CD4-positive, alpha-beta T cell (primary cell): ENCODE measurements at places on chromosomes 3 and 15.
A peak's percentile ranks its signal among the peaks of the same experiment; 100 is the strongest.

DNA sequence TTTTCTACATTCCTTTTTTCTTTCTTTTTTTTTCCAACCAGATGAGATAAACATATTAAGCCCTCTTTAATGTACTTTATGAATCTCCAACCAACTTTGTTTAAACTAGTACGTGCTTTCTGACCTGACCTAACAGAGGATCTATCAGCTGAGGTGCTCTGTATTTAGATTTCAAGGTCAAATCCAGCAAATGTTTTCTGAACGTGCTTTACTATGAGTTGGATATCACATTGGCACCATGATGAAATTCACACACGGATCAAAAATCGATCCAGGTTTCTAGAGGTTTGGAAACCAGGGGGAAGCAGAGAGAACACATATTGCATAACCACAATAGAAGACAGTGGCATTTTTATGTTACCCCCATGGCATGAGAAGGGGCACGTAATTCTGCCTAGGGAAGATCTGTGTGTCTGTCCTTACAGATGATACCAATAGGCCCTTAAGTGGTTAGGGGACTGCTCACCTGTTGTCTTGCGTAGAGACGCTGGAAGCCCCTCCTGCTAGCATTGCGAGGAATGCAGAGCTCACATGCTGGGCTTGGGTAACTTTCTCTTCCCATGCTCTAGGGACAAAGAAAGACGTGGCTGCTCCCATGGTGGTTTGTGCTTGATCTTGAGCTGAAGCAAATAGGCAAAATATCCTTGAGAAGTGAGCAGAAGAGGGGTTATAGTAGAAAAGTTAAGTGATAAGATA is 59.3 kb upstream of the ABHD10 start:
- DNase-seq = no peak

DNA sequence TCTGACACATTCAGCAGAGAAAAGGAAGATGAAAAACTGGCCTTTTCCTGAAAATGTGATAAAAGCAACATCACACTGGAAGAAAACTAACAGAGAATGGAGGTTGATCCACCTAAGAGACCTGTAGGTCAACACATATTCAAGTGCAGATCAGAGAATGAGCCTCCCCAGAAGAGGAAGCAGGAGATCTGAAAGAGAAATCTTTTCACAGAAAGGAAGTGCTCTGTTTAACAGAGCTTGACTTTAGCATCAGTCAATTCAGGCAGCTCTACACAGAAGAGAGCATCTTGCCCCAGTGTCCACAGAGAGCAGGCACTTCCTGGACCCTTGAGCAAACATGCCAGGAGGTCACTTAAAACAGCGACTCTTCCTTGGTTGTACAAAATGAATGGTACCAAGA is 655.4 kb upstream of the GBE1 start:
- no peak for DNase-seq

GRCh38 chr15:63818191-63818590 is 15.6 kb downstream of the HERC1 start:
- no peak for DNase-seq

- DNase-seq = no peak
Measured at GRCh38 chr3:150291515-150291914, 116.6 kb upstream of the TSC22D2 start.

- DNase-seq = no peak
Measured at GRCh38 chr15:57540736-57541135, 51.0 kb upstream of the MYZAP start.

- DNase-seq = no peak
Measured at GRCh38 chr3:18442756-18443664, 17.9 kb upstream of the SATB1 start.

- DNase-seq = no peak
Measured at GRCh38 chr15:74882528-74882927, 7.3 kb upstream of the MPI start.

- no peak for DNase-seq
Measured at GRCh38 chr3:36762918-36763849, 1.2 kb downstream of the DCLK3 start.

- DNase-seq = no peak
Measured at GRCh38 chr15:64149424-64149823, 2.1 kb upstream of the SNX22 start.

- no peak for DNase-seq
Measured at GRCh38 chr15:78055919-78056713, 21.4 kb downstream of the TBC1D2B start.

- no peak for DNase-seq
Measured at GRCh38 chr15:33093222-33093621, 101.3 kb downstream of the FMN1 start.

DNA sequence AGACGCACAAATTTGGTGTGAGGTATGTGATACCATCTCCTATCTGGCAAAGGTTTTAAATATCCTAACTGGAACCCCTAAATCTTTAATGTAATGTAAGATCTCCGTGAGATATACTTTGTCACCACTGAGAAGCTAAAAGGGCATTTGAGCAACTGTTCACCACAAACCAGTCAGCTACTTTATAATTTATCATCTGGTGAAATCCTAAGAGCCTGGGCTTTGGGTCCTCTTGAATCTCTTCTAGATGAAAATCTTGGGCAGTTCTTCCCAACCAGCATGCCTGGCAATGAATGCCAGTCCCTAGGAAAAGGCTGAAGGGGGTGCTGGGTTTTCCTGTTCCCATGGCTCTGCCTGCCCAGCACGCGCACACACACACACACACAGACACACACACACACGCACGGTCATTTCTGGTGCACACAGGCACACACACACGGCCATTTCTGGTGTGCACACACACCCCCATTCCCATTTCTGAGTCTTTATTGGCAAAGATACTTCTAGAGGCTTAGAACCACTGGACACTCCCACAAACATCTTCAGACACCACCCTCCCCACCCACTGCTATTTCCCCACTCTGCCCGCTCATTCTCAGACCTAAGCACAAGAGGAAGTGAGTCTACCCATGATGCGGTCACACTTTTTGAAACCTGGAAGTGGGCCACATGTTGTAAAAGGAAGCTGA is 72.6 kb downstream of the MYO1E start:
- peak; percentile 29 for DNase-seq

DNA sequence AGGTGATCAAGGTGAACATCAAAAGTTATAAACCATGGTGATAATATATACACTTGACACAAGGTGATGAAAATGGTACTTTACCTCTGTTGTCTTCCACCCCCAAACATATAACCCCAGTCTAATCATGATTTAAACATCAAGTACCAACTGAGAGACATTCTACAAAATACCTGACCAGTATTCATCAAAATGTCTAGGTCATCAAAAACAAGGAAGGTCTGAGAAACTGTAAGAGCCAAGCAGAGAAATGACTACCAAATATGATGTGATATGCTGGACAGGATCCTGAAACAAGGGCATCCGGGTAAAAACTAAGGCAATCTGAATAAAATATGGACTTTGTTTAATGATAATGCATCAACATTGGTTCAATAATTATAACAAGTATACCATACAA is 27.8 kb downstream of the EDC3 start:
- no peak for DNase-seq

GRCh38 chr3:55000546-55000945 is 72.7 kb upstream of the LRTM1 start:
- no peak for DNase-seq

GRCh38 chr3:126307591-126308393 is 49.4 kb downstream of the KLF15 start:
- no peak for DNase-seq

DNA sequence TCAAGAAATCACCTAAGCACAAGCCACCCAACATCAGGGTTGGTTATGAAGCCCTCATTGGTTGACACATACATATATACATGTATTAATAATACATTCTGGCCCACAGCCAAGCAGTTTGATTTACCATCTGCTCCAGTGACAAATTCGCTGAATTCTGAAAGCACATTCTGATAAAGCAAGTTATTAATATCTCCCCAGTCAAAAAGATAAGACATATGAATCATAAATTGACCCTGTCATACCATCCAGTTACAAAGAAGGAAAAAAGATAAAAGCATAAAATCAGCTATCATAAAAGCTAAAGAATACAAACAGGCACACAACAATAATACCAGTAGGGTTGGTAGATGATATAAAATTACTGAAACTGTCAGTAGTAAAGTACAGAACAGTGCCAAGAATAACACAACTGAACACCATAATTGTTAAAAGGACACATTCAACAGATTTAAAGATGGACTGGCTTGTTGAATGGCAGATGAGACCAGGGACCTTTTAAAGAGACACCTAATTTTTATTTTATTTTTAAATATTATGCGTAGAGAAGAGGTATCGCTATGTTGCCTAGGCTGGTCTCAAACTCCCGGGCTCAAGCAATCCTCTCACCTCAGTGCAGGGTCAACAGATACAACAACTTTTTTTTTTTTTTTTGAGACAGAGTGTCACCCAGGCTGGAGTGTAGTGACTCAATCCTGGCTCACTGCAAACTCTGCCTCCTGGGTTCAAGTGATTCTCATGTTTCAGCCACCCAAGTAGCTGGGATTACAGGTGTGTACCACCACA is 7.7 kb downstream of the SNX4 start:
- no peak for DNase-seq

DNA sequence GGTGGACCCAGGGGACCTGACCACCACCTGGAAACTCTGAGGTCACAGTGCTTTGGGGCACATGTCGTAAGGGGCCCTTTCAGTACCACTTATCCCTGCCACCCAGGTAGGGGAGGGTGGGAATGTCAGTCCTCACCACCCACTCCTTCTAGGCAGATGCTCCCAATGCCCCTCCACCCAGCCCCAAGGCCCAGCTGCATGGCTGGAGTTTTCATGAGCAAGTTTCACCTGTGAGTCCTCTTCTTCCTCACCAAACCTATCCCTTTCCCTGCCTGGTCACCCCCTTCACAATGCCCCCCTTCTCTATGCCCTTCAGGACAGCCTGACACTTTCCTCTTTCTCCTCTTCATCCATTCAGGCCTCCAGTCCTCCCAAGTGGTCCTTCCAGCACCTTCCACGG is 9.8 kb downstream of the FAM174B start:
- DNase-seq = no peak

DNA sequence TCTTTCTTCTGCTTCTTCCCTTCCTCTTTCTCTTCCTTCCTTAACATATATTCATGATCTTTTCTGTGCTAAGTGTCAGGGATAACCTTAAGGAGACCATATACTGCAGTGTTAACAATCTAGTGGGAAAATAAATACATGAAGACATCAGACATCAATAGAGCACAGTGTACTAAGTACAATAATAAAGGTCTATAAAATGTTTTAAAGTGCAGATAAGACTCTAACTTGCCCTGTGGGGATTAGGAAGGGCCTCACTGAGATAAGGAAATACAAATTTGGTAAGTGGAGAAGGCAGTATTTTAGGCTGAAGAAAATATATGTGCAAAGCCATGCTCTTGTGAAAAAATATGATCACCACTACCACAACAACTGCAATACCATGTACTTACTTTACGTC is 49.2 kb upstream of the NANOGP8 start:
- DNase-seq = no peak

GRCh38 chr3:68699541-68699940 is 232.8 kb downstream of the TAFA4 start:
- DNase-seq = no peak

- no peak for DNase-seq
Measured at GRCh38 chr15:67832031-67832551, 6.8 kb downstream of the SKOR1 start.

DNA sequence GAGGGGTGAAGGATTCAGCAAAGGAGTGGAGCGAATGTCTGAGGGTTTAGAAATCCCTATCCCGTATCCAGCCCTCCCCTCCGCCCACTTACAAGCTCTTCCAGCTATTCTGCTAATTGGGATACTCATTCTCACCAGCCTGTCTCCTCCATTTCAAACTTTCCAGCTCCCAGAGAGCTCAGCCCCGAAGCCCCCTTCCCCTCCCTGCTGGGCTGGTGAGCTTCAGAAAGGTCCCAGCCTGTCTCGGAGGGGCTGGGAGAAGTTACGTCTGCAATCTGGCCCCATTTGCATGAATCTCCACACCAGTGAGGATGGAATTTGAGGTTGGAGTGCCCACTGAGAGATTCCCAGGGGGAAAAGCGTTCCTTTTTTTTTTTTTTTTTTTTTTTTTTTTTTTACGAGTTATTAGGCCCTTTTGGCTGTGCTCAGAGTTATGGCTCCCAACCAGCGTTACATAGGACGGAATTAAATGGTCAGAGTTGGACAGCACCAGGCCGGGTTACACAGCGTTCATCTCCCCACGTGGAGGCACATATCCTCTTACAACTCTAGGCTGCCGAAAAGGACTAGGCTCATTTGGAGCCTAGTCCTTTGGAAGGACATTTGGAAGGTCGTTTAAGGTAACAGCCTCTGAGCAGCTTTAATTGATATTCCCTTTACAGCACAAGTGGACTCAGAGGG is 34.6 kb downstream of the FGD5 start:
- DNase-seq = no peak

DNA sequence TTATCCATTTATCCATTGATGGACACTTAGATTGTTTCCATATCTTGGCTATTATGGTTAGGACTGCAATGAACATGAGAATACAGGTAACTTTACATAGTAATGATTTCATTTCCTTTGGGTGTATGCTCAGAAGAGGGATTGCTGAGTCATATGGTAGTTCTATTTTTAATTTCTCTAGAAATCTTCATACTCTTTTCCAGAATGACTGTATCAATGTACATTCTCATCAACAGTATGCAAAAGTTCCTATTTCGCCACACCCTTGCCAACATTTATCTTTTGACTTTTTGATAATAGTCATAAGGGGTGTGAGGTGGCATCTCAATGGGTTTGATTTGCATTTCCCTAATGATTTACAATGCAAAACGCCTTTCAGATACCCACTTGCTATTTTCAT is 6.2 kb upstream of the NIPA1 start:
- no peak for DNase-seq

- no peak for DNase-seq
Measured at GRCh38 chr3:126309165-126309564, 48.0 kb downstream of the KLF15 start.

DNA sequence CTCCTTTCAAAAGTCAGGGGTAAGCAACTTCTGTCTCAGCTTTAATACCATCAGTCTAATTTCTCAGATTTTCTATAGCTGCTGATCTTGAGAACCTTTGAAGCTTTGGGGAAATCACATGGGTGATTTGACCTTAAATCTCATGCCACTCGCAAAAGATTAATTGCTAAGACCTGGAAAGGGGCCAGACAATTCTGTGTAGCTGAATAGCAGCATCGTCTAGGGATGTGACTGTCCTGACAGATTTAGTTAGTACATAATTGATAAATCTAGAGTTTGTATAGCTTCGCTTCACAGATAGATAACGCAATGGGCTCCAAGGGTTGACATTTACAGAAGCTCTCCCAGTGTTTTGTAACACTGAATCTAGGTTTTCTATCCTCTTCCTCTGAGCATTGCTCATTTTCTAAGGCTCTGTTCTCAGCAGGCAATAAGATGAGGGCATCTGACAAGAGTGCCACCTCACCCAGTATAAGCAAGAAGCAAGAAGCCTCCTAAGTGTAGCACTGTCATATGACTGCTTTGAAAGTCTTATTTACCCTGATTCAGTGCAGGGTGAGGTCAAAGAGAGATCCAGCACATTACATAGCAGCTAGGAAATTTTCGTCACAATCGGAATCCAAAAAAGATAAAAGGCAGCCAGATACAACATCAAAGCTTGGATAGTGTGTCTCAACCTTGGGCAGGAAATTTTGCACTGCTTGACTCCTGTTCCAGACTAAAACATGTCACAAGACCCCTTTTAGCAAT is 47.7 kb upstream of the DUT start:
- no peak for DNase-seq
